Head of caudate nucleus (tissue), 42 donors: ENCODE measurements at places on chromosomes 7 and 10.

DNA sequence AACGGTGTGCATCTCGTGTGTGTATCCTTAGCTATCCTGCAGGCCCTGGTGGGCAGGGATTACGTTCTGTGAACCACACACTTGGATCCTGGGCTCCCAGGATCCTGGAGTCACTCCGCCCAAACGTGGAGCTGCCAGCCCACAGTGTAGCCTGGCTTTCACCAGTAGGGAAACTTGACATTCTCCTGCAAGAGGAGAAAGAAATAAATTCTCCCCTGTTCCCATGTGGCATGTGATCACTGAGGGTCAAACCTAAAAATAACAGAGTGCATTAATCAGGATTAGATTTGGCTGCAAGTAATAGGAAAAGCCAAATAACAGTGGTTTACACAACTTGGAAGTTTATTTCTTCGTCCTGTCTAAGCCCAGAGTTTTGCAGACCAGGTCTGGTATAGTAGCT, 32.3 kb downstream of the PALD1 start:
- no peak for DNase-seq

DNA sequence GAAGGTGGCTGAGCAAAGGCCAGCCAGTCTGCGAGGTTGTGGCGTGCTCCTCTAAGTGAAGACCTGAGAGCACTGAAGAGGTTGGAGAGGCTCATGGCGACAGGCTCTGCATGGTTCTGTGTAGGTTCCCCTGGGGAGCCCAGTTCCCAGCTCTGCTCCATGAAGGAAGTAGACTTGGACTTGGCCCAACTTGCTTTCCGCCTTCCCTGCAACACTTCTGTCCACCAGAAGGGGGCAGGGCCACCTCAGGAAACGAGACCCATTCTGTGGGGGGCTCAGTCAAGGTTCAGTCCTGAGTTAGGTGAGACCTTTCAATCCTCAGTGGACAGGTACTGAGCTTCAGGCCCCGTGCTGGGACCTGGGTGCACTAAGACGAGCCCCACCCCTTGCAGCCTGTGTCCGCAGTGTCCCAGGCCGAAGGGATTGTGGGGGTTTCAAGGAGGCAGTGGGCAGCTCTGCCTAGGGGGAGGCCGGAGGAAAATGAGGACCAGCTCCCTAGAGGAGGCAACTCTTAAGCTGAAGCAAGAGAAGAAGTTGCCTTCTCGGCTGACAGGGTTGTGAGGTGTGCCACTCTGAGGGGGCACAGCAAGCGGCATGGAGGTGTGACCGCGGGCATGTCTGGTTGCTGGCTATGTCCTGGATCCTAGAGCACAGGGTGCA, 15.0 kb upstream of the PCBD1 start:
- peak; percentile 81 for DNase-seq

- no peak for DNase-seq
Measured at GRCh38 chr7:7769710-7770627, 51.6 kb upstream of the RPA3 start.

GRCh38 chr7:12637819-12638592, 49.4 kb upstream of the ARL4A start:
- no peak for DNase-seq

GRCh38 chr7:130095812-130096211, 25.5 kb downstream of the KLHDC10 start:
- no peak for DNase-seq

GRCh38 chr10:58282615-58283014, 13.7 kb downstream of the CISD1 start:
- DNase-seq, result no peak

DNA sequence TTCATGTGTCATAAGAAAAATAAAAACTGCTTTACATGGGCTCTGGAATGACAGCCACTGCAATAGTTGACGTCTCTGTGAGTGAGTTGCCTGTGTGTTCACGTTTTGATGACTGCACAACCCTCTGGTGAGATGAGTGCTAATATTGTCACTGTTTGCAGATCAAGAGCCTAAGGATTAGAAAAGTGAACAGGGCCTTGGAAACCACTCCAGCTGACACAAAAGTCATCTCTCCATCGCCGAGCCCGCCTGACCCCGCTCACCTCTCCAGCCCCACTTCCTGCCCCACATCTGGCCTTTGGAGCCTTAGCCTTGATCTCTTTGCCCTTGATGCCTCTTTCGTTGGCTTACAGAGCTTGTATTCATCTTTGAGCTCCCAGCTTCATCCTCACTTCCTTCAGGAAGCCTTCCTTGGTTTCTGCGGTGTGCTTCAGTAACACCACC, 351.7 kb downstream of the TCERG1L start:
- no peak for DNase-seq
